ENCODE measurements at places on chromosomes 2 and 18.

GRCh38 chr2:204611017-204611631 is 65.8 kb downstream of the PARD3B start:
- DNase-seq: no peak

DNA sequence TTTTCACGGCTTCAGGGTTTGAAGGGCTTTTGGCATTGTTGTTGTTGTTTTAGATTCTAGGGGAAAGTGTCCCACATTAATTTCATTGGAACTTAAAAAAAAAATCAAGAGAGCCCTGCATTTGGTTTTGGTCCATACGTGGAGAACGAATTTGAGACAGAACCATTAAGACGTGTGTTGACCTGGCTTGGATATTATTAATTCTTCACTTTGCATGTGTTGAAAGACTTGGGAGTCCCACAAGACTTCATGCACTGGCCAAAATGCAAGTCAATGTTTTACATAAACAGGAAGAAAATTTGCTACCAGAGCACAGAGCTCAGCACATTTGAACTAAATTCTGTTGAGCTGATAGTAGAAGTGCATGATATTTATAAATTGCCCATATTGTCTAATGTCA is 761.2 kb upstream of the ACVR2A start:
- DNase-seq: no peak

GRCh38 chr18:49784427-49785185 is 28.7 kb downstream of the ACAA2 start:
- no peak for DNase-seq

DNA sequence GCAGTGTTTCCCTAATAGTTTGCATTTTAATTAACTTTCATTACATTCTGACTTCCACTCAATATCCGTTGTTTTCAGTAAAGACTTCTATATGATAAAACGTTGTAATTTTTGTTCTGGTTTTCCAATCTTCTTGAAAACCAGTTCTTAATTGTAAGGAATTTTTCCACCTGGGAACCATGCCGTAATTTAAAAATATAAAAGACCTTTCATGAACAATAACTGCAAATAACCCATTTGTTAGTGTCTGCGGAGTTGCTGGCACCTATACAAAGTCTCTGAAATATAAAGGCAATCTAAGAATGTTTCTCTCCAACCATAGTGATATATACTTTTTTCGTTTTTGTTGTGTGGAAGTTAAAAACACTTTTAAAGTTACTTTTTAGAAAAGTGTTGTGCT is 7.7 kb upstream of the SATB2 start:
- DNase-seq: no peak

- no peak for DNase-seq
Measured at GRCh38 chr2:121545913-121546312, 15.2 kb downstream of the RNU4ATAC start.

GRCh38 chr2:58680755-58681310 is 439.7 kb upstream of the FANCL start:
- no peak for DNase-seq

DNA sequence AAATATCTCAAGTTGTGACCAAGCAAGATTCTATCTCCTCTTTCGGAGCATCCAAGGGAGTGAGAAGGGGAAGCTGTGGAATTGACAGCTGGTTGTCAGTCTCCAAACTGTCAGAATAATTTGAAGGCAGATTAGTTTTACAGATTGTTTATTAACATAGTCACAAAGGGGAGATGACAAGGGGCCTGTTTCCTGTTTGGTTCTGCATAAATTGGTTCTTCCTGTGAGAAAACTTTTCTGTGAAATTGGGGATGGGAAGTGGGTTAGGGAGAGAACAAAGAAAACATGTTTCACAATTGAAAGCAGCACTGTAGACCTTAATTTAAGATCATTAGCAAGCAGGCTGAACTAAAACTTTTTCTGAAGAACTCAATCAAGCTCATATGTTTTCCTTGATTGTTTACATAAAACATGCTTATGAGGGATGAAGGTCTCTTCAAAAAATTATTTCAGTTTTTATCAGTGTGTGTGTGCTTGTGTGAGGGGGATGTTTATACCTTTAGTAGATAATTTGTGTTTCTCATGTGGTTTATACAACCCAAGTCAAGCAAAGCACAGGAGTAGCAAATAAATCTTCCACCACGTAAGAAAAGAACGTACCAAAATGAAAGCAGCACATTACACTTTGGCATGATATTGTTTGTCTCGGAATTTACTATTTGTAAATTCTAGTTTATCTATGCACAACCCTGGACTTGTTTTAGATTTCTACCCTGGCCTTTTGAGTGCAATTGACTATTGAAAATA is 604.9 kb upstream of the CDH2 start:
- no peak for DNase-seq

DNA sequence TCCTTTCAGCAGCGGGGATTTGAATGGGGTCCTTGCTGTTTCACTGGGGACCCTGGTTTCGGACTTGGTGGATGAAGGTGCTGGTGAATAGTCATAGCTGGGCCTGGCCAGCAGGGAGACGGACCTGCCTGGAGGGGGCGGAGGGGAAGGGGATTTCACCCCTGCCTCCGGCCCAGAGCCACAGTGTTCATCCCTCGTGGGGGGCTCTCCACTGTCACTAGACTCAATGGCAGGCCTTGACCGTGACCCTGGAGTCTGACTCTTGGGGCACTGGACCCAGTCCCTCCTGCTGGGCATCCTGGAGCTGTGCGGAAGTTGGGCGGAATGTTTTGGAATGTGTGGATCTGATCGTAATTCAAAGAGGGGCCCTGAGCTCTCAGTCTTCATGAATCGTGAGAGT is 113.9 kb upstream of the LYPD1 start:
- DNase-seq: no peak

DNA sequence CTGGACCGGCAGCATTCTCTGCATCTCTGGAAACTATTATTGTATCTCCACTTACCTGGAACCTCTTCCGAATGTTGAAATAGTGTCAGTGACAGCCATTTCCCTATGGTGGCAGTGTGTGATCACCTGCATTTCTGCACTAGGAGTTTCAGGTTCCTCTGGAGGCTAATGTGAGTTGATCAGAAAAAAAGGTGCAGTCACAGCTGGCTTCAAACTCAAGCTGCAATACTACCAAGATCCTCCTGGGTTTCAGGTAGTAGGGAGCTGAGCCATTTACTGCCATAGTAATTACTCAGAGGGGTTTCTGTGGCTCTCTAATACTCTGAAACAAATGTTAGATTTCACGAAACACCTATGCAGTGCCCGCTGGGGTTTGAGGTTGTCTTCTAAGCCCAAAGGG is 183.5 kb upstream of the OSR1 start:
- no peak for DNase-seq

DNA sequence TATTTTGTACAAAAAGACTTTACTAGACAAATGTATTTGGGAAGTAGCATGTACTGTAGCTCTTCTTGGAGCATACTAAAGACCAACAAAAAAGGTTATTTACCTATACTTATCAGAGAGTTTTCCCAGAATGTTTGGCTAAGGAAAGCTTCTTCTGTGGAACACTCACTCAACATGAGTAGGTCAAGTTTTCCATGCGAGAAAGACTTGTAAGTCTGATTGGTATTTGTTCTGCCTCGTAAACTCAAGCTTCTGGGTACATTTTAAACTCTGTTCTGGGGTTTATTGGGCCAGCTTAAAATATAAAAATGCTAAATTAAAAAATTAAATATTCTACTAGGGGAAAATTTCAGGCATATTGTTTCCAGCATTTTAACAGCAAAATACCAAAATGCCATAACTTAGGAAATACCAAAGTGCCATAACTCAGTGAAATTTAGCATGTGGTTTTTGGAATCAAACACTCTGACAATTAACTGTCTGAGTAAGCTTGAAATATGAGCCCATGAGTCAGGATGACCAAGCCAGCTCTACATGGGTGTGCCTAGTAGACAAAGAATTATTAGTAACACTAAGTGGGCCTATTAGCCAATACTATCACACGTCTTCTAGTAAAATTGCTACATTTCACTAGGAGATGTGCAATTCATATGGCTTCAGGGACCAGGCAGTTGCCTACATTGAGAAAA is 47.3 kb upstream of the SERPINE2 start:
- DNase-seq: no peak

GRCh38 chr2:11720752-11721151 is 25.7 kb upstream of the LPIN1 start:
- no peak for DNase-seq

DNA sequence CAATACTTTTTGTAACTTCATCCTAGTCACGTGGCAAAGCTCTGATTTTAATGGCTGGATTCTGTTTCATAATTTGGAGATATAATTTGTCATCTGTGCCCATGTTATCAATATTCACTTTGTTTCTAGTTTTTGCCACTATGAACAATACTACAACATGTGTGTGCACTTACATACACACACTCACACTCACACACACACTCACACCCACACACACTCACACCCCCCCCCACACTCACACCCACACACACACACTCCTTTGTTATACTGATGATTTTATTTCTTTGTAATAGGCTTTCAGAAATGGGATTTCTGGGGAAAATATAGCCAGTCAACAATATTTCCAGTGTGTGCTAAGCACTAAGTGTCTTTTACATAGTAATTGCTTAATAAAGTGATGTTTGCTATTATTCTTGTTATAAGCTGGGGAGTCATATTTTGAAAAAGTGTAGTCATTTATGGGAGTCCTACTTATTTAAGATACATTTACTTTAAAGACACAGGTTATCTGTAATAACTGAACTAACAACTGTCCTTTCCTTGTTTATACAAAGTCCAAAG is 22.8 kb upstream of the ROCK2 start:
- no peak for DNase-seq

DNA sequence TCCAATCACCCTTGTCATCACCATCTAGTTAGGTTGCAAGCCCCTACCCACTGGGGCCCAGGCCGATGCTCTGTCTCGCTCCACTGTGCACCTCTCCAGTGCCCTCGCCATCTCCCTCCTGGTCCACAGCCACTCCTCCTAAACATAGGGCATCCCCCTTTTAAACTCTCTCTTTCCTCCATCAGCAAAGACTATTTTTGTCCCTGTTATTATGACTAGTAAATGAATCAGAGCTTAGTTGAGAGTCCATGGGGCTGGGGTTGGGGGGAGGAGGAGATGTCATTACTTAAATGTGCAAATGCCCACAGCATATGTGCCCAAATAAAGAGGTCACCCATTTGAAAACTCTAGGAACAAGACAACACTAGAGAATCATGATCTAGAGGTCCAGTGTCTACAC is 167.4 kb downstream of the TRABD2A start:
- DNase-seq: no peak

- no peak for DNase-seq
Measured at GRCh38 chr2:29055601-29056000, 18.7 kb downstream of the PCARE start.

DNA sequence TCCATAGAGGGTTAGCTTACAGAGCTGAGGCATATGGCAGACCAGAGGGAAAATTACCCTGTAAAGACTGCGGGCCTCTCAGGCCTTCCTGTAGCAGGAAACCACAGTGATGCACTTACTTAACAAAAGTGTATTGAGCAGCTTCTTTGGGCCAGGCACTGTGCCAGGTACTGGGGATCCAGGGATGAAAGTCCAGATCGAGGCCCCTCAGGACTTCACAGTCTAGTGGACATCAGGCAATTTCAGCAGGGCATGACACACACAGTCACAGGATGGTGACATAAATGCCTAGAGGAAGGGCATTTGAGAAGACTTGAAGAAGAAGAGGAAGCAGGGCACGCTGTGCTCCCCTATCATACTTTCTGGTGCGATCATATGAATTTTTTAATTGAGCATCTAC is 71.7 kb downstream of the MARCO start:
- DNase-seq: no peak

DNA sequence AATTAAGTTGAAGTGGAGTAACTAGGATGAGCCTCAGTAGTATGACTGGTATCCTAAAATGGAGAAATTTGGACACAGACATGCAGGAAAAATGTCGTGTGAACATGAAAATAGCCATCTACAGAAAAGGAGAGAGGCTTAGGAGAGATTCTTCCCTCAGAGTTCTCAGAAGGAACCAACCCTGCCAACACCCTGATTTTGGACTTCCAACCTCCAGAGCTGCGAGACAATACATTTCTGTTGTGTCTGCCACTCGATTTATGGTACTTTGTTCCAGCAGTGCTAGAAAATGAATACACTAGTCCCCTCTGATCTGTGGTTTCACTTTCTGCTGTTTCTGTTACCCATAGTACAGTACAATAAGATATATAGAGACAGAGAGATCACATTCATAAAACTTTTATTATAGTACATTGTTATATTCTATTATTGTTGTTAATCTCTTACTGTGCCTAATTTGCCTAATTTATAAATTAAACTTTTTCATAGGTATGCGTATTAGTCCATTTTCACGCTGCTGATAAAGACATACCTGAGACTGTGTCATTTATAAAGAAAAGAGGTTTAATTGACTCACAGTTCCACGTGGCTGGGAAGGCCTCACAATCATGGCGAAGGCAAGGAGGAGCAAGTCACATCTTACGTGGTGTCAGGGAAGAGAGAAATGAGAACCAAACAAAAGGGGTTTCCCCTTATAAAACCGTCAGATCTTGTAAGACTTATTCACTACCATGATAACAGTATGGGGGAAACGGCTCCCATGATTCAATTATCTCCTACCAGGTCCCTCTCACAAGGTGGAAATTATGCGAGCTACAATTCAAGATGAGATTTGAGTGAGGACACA is 41.3 kb downstream of the PLEKHA3 start:
- no peak for DNase-seq

DNA sequence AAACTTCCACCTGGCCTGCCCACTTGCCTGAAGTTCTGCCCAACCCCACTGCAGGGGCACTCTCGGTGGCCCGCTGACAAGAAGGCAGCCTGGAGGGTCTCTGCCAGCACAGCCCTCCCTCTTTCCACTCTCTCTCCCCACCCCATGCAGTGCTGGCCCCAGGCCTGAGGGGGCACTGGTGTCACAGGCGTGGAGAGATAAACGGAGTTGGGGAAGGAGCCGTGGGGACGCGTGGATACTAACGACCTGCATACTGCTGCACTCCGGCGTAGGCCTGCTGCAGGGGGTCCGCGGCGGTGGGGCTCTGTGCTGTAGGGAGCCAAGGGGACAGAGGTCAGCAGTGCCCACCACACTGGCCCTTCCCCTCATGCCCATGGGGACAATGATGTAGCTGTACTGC is 299.3 kb downstream of the CELF4 start:
- no peak for DNase-seq

DNA sequence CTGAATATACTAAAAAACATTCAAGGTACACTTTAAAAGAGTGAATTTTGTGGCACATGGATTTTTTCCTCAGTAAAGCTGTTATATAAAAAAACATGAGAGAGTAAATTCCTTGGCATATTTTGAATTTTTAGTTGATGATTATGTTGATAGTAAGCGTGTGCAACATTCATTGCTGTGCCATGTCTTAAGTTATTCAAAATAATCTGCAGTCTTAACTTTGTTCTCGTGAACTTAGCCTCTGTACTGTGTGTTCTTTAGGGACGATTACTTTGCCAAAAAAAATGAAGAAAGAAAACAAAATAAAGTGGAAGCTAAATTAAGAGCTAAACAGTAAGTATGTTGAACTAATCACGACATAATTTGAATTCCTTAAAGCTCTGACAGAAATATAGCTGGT is 9.6 kb downstream of the SSB start:
- DNase-seq: no peak

GRCh38 chr2:181231151-181231550 is 226.0 kb upstream of the ITGA4 start:
- no peak for DNase-seq

GRCh38 chr2:188551671-188552070 is 260.0 kb downstream of the GULP1 start:
- no peak for DNase-seq
